ENCODE measurements at places on chromosomes 2 and 18. TPM values are rescaled to one million over a fixed set of nuclear protein-coding genes. Genes with fewer than 3 reads are reported as not detected.

The HOXD4 gene
- total RNA-seq = 5.9 TPM

The PDE1A gene
- total RNA-seq = not detected

DNA sequence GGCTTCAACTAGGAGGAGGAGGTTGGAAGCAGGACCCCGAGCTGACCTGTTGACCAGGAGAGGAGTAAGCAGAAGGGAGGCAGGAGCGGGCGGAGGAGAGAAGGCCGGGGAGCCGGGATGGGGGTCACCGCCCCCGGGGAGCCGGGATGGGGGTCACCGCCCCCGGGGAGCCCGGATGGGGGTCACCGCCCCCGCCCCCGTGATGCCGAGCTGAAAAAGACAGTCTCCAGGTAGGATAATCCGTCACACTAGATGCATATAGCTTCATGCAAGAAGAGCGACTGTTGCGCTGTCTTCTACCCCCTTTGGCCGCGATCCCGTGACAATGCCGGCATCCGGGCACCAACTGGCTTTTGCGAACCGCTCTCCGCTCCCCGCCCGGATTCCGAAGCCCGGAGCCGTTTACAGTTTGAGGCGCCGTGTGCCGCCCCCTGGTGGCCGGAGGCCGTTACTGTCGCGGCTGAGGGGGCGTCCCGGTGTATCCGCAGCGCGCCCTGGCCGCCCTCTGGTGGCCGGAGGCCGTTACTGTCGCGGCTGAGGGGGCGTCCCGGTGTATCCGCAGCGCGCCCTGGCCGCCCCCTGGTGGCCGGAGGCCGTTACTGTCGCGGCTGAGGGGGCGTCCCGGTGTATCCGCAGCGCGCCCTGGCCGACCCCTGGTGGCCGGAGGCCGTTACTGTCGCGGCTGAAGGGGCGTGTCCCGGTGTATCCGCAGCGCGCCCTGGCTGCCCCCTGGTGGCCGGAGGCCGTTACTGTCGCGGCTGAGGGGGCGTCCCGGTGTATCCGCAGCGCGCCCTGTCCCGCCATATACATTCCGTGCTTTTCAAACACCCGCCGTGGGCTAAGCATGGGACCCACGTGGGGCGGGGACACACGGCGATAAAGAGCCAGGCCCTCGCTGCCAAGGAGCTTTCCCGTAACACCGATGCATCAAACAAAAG is 89.6 kb downstream of the ACTR3 start:
- H3K4me1 ChIP-seq = peaks cover 19% of the 10 kb centered on the region
- no peak for DNase-seq
- H3K4me3 ChIP-seq = no peak overlapping the region
- H3K36me3 ChIP-seq = no peaks in the 10 kb centered on the region
- no peaks in the 10 kb centered on the region for H3K27me3 ChIP-seq

DNA sequence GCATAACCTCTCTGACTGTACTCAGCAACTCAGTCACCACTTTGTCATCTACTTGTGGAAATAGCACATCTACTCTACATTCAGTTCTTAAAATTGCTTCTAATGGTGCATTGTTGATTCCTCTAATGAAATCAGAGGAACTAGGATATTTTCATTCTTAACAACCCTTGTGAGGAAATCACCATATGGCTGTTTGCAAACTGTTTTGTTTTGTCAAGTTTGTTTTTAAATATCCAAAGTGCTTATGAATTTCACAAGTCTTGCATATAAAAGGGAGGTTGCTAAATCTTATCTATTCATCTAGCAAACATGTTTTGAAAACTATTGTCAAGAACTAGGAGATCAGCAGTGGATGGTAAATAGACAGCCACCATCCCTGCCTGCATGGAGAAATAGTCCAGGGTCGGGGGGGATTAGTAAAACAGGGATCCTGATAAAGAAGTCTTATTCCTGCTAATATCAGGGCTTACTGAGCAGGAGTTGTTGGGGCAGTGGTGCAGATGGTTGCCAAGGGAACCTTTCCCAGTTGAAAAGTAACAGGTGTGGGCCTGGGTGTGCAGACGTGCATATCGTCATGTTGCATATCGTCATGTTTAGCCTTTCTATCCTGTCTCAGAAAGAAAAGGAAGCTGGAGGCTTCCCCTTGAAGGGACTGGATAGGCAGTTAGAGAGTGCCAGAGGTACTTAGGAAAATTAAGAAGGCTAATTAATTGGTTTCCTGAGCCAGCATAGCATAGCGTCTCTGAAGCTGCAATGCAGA is 7.5 kb upstream of the MYO3B start:
- H3K4me3 ChIP-seq = no peak overlapping the region
- H3K36me3 ChIP-seq = no peaks in the 10 kb centered on the region
- no peaks in the 10 kb centered on the region for H3K4me1 ChIP-seq

- no peaks in the 10 kb centered on the region for H3K36me3 ChIP-seq
- H3K4me1 ChIP-seq = no peaks in the 10 kb centered on the region
- peaks cover 6% of the 10 kb centered on the region for H3K27me3 ChIP-seq
- H3K4me3 ChIP-seq = no peak overlapping the region
Measured at GRCh38 chr2:239459606-239460005, 58.8 kb upstream of the HDAC4 start.

DNA sequence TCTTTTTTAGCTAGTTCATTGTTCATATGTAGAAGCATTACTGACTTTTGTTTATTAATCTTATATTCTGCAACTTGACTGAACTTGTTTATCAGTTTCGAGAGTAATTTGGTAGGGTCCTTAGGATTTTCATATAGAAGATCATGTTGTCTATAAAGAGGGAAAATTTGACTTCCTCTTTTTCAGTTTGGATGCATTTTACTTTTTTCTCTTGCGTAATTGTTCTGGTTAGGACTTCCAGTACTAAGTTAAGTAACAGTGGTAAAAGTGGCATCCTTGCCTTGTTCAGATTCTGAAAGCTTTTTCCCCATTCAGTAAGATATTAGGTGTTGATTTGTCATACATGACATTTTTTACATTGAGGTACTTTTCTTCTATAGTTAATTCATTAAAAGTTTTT is 726.0 kb downstream of the KCNJ3 start:
- DNase-seq = no peak
- no peak overlapping the region for H3K27ac ChIP-seq
- no peaks in the 10 kb centered on the region for H3K4me1 ChIP-seq
- no peaks in the 10 kb centered on the region for H3K27me3 ChIP-seq
- no peaks in the 10 kb centered on the region for H3K36me3 ChIP-seq
- H3K4me3 ChIP-seq = no peak overlapping the region
